ENCODE measurements at places on chromosomes 6 and 20.
A peak's percentile ranks its signal among the peaks of the same experiment; 100 is the strongest.

DNA sequence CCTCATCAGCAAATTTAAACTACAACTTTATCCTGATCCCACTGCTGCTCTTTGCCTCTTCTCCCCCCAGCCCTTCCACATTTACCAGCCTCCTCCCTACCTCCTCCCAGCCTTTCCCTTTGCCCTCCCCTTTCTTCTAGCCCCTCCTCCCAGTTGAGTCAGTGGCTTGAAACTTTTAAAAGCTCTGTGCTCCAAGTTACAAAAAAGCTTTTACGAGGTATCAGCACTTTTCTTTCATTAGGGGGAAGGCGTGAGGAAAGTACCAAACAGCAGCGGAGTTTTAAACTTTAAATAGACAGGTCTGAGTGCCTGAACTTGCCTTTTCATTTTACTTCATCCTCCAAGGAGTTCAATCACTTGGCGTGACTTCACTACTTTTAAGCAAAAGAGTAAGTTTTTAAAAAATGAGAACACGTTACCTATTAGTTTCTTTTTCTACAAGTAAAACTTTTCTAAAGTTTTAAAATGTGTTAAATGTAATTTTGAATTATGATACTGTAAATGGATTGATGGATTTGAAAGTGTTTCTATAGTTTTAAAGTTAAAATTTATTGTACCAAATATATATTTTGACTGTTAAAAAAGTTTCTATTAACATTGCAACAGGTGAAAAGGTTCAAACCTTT, at the start of gene GJA1:
Gene GJA1 (plus strand): TSS at position 203 of the 626 bp plus-strand sequence. CDS start 11,202 bp downstream, outside the sequence.
- peak; percentile 37 for DNase-seq

GRCh38 chr20:50336661-50337060, 146.0 kb downstream of the CEBPB start:
- DNase-seq: no peak

GRCh38 chr6:119325559-119326265, 23.8 kb downstream of the MAN1A1 start:
- DNase-seq: no peak

- DNase-seq: no peak
These were observed 123.3 kb upstream of the DUSP22 start for GRCh38 chr6:168865-169455.

- DNase-seq: no peak
These were observed 861.2 kb upstream of the EYS start for GRCh38 chr6:66568271-66568670.

DNA sequence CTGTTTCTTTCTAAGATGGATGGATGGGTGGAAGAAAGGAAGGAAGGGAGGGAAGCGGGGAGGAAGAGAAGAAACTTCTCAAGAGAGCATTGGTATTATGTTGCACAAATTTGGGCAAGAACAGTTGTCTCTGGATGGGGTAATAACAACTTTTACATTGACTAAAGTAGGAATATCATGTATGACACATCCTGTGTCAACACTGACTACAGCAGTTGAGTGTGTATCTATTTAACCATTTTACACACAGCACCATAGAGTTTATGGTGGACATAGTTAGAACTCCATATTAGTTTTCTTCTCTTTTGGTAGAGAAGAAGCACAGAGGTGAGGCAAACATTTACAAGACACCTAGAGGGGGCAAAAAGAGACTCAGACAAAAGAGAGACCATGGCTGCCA, 44.2 kb upstream of the RNF146 start:
- DNase-seq: no peak

- peak; percentile 32 for DNase-seq
These were observed 102.1 kb downstream of the CEBPB start for GRCh38 chr20:50292591-50293283.

GRCh38 chr6:11094411-11094851, 797 bp downstream of the SMIM13 start:
- peak; percentile 35 for DNase-seq

- no peak for DNase-seq
These were observed 28.2 kb downstream of the POPDC3 start for GRCh38 chr6:105151644-105152043.

GRCh38 chr20:8213831-8214587, 81.9 kb downstream of the PLCB1 start:
- no peak for DNase-seq

- peak; percentile 78 for DNase-seq
These were observed 2.1 kb upstream of the PERP start for GRCh38 chr6:138109042-138109997.

DNA sequence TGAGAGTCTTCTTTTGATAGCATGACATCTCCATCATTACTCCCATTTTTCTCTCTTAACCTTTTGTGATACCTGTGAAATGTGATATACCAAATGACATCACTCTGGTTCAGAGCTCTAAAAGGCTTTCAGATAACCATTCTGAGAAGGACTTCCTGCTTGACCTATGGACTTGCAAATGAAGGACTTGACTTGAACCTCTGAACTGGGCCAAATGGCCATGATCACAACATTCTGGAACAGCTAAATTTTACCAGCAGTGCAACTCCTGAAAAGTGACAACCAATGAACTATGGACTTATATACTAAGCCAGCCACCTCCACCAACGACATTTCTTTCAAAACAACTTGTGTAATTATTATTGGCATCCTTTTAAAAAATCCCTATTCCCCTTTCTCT, 1085.8 kb upstream of the CITED2 start:
- no peak for DNase-seq

GRCh38 chr6:158293122-158293521, 19.1 kb upstream of the TULP4 start:
- no peak for DNase-seq

DNA sequence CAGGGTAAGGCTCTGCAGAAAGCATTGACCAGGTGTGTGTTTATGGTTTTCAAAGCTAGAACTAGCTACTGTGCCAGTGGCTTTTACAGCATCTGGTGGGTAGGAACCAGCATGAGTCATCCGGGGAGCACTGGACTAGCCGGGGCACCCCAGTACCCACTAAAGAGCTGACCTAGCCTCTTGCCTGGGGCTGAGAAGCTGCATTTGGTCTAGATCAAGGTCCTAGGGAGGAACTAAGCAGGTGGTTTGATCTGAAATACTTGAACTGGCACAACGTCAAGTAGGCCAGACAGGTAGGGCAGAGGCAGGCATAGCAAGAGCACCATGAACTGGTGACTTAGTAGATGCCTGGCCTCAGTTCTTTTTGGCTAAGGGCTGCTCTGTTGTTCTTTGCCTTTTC, 109.8 kb upstream of the PTPRK start:
- DNase-seq: no peak

DNA sequence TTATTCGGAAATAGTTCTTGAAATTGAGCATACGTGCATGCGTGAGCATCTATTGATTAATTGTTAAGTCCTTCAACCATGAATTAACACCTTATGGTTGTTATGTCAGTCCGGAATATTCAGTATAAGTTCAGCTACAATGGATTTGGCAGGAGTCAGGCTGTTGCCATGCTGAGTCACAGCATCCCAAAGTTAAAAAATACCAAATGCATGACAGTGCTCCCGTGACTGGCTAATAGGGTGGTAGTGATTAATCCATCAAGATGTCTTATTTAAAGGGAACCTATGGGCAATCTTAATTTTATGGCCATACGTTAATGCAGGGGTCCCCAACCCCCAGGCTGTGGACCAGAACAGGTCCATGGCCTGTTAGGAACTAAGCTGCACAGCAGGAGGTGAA, 10.5 kb downstream of the RAE1 start:
- DNase-seq: no peak

DNA sequence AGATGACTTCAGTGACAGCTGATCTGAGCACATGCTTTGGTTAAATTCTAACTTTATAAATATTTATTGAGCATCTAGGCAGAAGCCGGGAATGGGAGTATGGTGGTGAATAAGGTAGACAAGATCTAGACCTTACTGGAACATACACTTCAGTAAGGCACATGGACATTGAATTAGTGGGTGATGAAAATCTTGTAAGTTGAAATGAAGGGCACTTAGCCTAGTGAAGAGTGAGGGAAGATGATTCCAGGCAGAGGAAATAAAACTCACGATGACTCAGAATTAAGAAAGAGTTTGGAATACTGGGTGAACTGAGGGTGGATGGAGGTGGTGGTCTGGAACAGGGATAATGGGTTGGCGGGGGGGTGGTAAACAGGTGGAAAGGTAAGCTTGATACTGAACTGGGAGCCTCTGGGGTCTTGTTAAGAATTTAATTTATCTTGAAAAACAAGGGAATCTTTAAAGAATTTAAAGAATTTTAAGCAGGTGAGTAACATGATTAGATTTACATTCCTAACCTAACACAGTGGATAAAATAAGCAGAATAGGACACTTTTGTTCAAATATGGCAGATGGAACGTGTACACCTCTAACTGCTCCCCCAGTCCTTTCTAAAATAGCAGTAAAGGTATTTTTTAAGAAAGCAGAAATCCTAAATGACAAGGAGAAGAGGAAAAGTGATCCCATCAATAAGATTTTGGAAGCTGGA, 75.2 kb upstream of the ARHGAP18 start:
- no peak for DNase-seq

DNA sequence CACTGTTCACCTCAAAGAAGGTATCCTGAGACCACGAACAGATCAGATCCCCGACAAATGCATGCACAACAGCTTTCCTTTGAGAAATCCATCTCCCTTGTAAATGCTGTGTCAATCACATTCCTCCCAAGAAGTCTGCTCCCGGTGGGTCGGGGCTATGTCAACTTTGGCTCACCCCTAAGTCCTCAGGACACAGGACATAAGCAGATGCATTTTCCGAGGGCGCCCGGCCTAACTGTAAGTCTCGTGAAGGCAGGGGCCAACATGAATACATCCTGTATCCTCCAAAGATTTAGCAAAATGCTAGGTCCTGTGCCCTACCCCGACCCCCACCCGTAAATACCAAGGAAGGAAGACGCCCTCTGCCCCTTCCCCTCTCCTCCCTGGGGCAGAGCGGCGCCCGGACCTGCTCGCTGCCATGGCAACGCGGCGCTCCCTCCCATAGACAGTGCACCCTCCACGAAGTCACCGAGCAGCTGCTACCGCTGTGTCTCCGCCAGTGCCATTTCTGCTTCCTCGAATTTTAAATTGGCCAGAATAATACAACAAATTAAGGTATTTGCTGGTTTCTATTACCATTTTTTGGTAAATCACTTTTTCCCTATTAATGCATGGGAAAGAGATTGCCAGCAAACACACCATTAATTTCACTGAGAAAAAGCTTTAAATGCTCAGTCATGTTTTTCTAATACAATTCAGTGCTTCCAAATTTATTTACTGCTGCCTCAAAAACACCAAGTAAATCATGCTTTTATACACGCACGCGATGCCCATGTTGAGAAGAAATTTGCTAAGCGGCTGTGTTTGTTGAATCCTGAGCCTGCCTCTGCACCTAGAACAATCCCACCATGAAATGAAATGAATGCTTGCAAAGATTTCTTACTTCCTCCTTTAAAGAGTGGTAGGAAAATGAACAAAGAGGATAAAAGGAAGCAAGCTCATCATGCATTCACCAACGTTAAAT, 100.6 kb downstream of the PCSK2 start:
- peak; percentile 19 for DNase-seq

GRCh38 chr6:39945626-39946025, 11.4 kb upstream of the MOCS1 start:
- DNase-seq: no peak

DNA sequence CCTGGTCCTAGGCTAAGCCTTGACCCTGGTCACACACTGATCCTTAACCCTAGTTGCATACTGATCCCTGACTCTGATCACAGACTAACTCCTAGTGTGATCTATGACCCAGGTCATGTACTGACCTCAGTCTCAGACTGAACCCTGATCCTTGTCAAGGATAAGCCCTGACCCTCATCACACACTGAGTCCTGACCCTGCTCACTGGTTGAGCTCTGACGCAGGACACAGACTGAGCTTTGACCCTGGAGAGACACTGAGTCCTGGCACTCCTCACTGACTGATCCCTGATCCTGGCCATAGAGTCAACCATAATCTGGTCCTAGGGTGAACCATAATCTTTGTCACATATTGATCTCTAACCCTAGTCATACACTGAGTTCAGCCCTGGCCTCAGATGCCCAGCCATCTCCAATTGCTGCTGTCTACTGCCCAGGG, 37.9 kb downstream of the KCNB1 start:
- DNase-seq: no peak

- DNase-seq: no peak
These were observed 195.6 kb downstream of the HDGFL1 start for GRCh38 chr6:22765015-22765414.

DNA sequence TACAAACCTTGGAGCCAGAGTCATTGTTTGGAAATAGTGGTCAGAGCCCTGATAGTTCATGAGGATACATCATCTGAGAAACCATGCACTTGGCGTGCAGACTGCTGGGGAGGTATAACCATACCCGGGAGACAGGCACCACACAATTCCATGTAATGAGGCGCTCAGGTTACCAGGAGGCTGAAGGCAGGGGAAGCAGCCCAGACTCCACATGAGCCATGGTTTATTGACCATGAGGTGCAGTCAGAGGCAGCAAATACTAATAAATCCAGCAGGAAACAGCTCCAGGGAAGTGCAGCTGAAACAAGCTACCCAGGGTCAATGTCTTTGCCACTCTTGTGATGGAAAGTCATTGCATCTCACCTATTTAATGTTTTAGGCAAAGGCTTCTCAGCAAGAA, 156.0 kb downstream of the TBC1D7 start:
- peak; percentile 55 for DNase-seq

DNA sequence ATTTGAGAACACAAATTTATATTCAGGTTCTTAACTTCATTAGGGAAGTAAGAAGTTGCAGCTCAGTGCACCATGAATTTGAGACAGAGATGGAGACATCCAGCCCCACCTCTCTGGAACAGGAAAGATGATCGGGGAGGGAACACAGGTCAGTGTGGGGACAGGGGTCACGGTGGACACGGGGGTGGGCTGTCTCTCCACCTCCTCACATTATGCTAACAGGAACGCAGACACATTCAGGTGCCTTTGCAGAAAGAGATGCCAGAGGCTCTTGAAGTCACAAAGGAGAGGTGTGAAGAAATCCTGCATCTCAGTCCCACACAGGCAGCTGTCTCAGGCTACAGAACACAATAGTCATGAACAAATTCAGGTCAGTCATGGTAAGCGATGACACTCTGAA, 3.1 kb downstream of the HLA-C start:
- DNase-seq: no peak

- DNase-seq: no peak
These were observed 44.6 kb downstream of the TOX2 start for GRCh38 chr20:43959079-43959919.

- DNase-seq: no peak
These were observed 279.4 kb downstream of the RFPL4B start for GRCh38 chr6:112626468-112627082.

GRCh38 chr6:144886682-144887081, 601.5 kb downstream of the UTRN start:
- no peak for DNase-seq

All from nephron progenitor cell (in vitro differentiated cells).